Naive thymus-derived CD4-positive, alpha-beta T cell (primary cell): ENCODE measurements at places on chromosomes 3 and 15. TPM values are rescaled to one million over a fixed set of nuclear protein-coding genes. Genes with fewer than 3 reads are reported as not detected.

Gene LRRC31
- not detected for total RNA-seq

Gene CHRM5
- total RNA-seq: not detected

Gene SLC9C1
- total RNA-seq: not detected in 2 replicates

Gene VILL
- total RNA-seq: 22.2 and 22.4 TPM in 2 replicates

Gene OR5H15
- not detected in 2 replicates for total RNA-seq

Gene CLEC3B
- 0.45 TPM for total RNA-seq
